Effector CD4-positive, alpha-beta T cell (primary cell): ENCODE measurements at places on chromosomes 11 and 22.

DNA sequence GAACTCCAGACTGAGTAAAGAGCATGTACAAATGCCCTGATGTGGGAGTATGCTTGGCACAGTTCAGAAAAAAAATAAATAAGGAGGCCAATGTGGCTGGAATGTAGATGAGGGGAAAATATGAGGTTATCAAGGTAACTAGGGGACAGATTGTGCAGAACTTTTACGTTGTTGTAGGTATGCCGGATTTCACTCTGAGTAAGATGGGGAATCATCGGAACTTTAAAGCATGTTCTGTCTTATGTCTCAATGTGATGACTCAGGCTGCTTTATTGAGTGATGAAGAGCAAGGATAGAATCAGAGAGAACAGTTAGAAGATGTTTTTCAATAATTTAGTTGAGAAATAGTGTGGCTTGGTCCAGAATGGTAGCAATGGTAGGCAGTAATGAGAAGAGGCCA is 130.4 kb downstream of the C11orf87 start:
- DNase-seq: no peak

- no peak for DNase-seq
These were observed 4.7 kb downstream of the OSBPL5 start for GRCh38 chr11:3160252-3161031.

- DNase-seq: no peak
These were observed 110.7 kb downstream of the MIAT start for GRCh38 chr22:26768156-26768515.

DNA sequence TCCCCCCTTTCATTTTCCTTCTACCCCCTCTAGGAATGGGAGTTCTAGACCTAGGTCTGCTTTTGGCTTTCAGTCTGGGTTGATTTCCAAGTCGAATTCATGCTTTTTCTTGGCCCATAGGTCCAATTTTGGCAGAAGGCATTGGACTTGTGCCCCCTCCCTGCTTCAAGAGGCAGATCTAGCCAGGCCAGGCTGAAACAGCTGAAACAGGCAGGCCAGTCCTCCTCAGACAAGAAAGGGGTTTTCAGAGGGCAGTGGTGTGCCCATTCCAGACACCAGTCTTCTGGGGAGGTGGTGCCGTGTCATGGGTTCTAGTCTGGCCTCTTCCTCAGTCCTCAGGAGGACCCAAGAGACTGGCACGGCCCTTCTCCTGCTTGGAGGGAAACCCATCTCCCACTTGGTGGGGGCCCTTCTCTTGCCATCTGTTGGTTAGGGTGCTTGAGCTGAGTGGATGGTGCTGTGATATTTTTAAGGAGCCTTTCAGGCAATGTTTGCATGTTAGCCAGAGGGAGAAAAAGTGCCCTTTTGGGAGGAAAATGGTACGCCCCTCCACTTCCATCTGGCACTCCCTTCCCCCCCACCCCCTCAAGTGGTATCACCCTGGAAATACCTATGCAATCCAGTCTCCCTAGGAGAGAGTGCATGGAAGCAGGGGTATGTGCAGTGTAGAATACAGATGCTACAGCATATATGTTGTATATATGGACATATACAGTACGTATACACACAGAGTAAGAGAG is 53.6 kb downstream of the SYT13 start:
- DNase-seq: no peak

DNA sequence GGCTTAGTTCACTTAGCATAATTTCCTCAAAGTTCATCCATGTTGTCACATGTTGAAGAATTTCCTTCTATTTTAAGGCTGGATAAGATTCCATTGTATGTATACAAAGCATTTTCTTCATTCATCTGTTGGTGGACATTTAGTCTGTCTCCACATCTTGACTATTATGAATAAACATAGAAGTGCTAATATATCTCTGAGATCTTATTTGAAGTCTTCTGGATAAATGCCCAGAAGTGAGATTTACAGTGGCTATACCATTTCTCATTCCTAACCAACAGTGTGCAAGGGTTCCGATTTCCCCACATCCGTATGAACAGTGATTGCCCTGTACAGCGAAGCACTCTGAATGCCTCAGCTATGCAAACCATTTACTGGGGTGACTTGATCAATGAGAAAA is 6.6 kb upstream of the ZFTA start:
- no peak for DNase-seq

- DNase-seq: no peak
These were observed 8.7 kb upstream of the PIWIL4 start for GRCh38 chr11:94558468-94558867.

DNA sequence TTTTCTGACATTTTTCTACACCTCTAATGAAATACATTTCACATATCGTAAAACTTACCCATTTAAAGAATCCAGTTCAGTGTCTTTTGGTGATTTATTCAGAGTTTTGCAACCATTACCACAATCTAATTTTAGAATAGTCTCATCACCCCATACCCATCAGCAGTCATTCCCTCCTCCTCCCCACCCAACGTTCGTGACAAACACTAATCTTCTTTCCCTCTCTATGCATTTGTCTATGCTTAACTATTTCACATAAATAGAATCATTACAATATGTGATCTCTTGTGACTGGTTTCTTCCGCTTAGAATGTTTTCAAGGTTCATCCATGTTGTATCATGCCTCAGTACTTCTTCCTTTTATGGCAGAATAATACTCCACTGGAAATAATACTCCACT is 9.5 kb downstream of the TTC28 start:
- no peak for DNase-seq

- DNase-seq: no peak
These were observed 31.5 kb downstream of the CDKN1C start for GRCh38 chr11:2853997-2854560.

DNA sequence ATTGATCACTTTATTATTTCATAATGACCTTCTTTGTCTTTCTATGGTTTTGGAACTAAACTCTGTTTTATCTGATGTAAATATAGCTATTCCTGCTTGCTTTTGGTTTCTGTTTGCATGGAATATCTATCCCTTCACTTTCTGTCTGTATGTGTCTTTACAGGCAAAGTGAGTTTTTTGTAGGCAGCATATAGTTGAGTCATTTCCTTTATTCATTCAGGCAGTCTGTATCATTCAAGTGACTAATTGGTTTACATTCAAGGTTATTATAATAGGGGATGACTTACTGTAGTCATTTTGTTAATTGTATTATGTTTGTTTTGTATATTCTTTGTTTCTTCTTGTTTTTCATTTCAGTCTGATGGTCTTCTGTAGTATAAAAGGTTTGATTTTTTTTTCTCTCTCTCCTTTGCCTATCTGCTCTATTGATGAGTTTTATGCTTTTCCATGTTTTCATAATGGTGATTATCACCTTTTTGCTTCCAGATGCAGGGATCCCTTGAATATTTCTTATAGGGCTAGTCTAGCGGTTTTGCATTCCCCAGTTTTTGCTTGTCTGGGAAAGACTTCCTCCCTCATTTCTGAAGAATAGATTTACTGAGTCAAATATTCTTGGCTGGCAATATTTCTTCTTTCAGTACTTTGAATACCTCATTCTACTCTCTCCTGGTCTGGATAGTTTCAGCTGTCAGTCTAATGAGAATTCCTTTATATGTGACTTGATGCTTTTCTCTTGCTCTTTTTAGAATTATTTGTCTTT is 50.4 kb downstream of the GDPD4 start:
- DNase-seq: no peak

- no peak for DNase-seq
These were observed 814.6 kb upstream of the CCDC179 start for GRCh38 chr11:23674866-23675265.

- no peak for DNase-seq
These were observed 12.0 kb upstream of the FOLR1 start for GRCh38 chr11:72179804-72180396.

DNA sequence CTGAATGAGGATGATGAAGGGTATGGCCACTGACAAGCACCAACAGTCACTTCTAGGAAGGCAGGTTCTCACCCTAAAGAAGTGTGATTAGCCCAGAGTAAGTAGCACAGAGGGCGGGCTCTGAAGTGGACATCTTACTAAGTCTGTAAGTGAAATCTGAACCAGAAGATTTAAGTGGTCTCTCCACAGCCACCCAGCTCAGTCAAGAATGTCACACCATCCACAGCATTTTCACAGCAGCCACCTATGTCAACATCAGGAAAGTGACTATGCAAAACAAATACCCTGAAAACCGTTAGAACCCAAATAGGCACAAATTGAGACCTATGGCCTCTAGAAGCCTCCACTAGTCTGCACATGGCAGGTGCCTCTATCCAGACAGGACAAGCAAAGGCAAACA is 23.0 kb upstream of the STK33 start:
- no peak for DNase-seq

GRCh38 chr11:74641289-74641688 is 48.9 kb downstream of the POLD3 start:
- DNase-seq: no peak

GRCh38 chr11:59756558-59756840 is 1.3 kb downstream of the STX3 start:
- no peak for DNase-seq

DNA sequence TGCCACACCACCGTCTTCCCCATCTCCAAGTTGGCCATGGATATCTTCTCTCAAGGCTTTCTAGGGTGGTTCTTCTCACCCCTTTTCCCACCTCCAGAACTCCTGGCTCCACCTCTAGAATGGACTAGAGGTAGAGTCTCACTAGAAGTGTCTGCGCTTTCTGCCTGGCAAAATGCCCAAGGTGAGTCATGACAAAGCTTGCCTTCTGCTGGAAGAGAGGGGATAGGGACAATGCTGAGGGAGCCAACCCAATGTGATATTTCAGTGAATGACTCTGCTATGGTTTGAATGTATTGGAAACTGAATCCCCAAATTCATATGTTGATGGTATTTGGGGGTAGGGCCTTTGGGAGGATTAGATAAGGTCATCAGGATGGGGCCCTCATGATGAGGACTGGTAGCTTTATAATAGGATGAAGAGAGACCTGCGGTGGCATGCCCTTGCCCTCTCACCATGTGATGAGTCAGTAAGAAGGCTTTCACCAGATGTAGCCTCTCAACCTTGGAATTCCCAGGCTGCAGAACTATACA is 4.1 kb upstream of the CD82 start:
- no peak for DNase-seq

DNA sequence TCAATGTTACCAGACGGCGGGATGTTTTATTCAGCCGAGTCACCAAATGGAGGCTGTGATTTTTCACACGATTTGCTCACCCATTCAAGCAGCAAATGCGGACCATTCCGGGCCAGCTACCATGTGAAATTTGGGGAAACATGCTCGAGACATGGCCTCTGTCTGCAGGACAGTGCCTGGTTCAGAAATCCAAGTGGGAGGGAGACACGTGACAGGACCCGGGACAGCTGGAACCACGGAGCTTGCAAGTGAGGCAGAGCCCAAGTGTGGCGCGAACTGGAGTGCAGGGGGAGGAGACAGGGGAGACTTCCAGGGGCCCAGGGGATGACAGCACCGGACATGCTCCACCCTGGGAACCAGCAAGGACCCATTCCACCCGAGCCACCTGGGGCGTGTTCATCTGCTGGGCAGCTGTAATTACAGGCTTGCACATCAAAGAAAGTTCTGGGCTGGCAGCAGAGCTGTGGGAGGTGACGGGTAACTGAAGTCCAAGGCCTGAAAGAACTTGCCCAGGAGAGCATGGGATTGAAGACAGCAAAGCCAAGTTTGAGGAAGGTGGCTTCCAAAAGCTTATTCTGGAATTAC is 16.5 kb downstream of the CERK start:
- no peak for DNase-seq

DNA sequence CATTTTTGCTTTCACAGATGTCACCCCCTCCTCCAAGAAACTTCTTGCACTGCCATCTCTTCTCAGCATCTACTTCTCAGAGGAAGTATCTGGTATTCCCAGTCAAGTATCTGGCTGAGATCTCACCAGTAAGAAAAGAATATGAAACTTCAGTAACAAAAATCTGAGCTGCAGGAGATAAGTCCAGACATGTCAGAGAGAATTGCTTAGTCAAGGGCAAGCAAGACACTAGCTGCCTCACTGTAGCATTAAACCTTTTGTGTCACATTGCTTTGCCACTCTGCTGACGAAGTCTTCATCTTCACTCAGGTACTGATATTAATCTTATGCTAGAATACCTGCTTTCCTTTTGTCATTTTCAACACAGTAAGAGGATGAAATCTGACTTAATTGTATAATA is 70.6 kb upstream of the ZC3H12C start:
- DNase-seq: no peak

- no peak for DNase-seq
These were observed 1123.3 kb downstream of the BRD1 start for GRCh38 chr22:48704335-48704734.

GRCh38 chr11:116267146-116267545 is 505.6 kb downstream of the BUD13 start:
- DNase-seq: no peak

DNA sequence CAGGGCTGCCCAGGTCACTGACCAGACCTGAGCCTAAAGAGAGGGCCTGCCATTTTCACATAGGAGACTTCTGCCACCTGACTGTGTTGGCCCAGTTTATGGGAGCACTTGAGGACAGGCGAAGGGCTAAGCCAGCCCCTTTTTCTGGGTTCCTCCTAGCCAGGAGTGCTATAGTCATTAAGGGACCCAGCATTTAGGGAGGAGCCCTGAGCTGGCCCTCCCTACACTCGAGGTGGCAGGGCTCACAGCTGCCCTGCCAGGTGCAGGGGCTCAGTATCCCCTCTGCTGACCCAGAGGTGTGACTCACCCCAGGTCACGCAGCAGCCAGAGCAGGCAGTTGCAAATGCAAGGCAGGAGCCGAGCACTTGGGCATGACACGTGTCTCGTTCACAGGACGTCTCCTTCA is 86.3 kb upstream of the CRYBB3 start:
- DNase-seq: no peak

DNA sequence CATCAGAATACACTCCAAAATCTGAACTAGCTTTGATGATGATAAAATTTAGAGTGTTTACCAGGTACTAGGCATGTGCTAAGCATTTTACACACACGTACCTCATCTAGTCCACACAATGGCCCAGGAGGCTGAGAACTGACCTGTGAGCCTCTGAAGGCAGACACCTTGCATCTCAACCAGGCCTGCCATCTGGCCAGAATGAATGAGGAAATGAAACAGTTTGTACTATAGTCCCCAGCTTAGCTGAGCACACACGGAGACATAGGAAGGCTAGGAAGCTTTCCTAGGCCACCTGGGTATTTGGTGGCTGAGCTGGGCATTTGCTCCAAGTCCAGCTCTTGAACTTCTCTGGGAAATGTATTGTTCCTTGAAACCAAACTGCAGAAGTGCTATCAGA is 6.9 kb upstream of the SHANK3 start:
- DNase-seq: no peak

- no peak for DNase-seq
These were observed 85.6 kb downstream of the KIRREL3 start for GRCh38 chr11:126914941-126915340.

DNA sequence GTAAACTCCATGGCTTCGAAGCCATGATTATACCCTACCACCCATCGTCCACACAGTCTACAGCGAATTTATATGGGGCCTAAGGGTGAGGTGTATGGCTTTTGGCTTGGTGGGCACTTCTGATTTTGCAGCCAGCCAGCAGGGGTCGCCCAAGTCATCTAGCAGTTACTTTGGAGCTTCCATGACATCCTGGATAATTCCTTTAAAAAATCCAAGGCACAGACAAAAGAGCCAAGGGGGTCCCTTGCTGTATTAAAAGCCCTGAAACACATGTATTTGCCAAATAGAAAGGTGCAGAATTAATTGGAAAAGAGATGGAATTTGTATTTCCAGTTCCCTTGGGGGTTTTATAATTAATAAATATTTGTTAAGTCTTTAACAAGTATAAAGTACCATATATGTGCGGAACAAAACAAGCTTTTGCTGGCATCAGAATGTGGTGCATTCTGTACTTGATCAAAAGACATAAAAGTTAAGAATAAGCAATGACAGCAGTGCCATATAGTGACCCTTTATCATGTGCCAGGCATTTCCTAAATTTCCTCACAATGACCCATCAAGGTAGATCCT is 132.8 kb upstream of the PITPNB start:
- DNase-seq: no peak

GRCh38 chr22:26734339-26735018 is 77.1 kb downstream of the MIAT start:
- DNase-seq: no peak
